Diencephalon (tissue), 1 donor: ENCODE measurements at places on chromosomes 1 and 21. TPM values are rescaled to one million over a fixed set of nuclear protein-coding genes. Genes with fewer than 3 reads are reported as not detected.

TEDDM1 gene
- total RNA-seq: not detected

RXFP4 gene
- total RNA-seq: not detected

CATSPERE gene
- total RNA-seq: 4.2 TPM

PROK1 gene
- total RNA-seq: not detected

TMPRSS15 gene
- total RNA-seq: 0.23 TPM

KTI12 gene
- 7.4 TPM for total RNA-seq

FHAD1 gene
- 6.5 TPM for total RNA-seq

PPFIA4 gene
- total RNA-seq: 32.8 TPM

F13B gene
- not detected for total RNA-seq

ALG6 gene
- 44.3 TPM for total RNA-seq

RAD54L gene
- 2.8 TPM for total RNA-seq

CLK2 gene
- 24.2 TPM for total RNA-seq

CACNA1S gene
- total RNA-seq: under 0.01 TPM

IQGAP3 gene
- 3.5 TPM for total RNA-seq

SH2D5 gene
- total RNA-seq: 10.8 TPM

SIK1 gene
- 6.5 TPM for total RNA-seq

TTF2 gene
- 3.7 TPM for total RNA-seq

PCP4 gene
- 34.8 TPM for total RNA-seq

CYP4A22 gene
- not detected for total RNA-seq

SH3D21 gene
- total RNA-seq: 3.0 TPM

ALDH4A1 gene
- 17.5 TPM for total RNA-seq

OR2L8 gene
- total RNA-seq: 2.5 TPM

NBPF6 gene
- total RNA-seq: not detected

CRP gene
- total RNA-seq: not detected

LRRC39 gene
- 11.3 TPM for total RNA-seq

CCDC181 gene
- 15.2 TPM for total RNA-seq

GPX7 gene
- 27.2 TPM for total RNA-seq

FAM72D gene
- 0.92 TPM for total RNA-seq

PTGFR gene
- 4.6 TPM for total RNA-seq

PATJ gene
- total RNA-seq: 40.8 TPM

ATP1A4 gene
- under 0.01 TPM for total RNA-seq

BATF3 gene
- 7.4 TPM for total RNA-seq

ADAM30 gene
- total RNA-seq: not detected

TDRKH gene
- total RNA-seq: 18.2 TPM

EDN2 gene
- not detected for total RNA-seq

SPRR1B gene
- not detected for total RNA-seq

TRIM67 gene
- total RNA-seq: 29.3 TPM

PRELP gene
- 0.23 TPM for total RNA-seq

AMPD1 gene
- not detected for total RNA-seq

CYP2J2 gene
- total RNA-seq: 1.6 TPM

MROH7 gene
- 2.5 TPM for total RNA-seq

SLC19A2 gene
- 15.0 TPM for total RNA-seq

TPTE gene
- not detected for total RNA-seq

SYF2 gene
- 36.9 TPM for total RNA-seq

FRRS1 gene
- total RNA-seq: 3.7 TPM

BTBD8 gene
- total RNA-seq: 93.0 TPM

CCDC27 gene
- not detected for total RNA-seq

AADACL4 gene
- total RNA-seq: not detected

ZNF648 gene
- 1.4 TPM for total RNA-seq

KIAA0040 gene
- total RNA-seq: 1.2 TPM

DNAI4 gene
- total RNA-seq: 81.0 TPM
